ENCODE measurements at places on chromosomes 4 and X. TPM values are rescaled to one million over a fixed set of nuclear protein-coding genes. Genes with fewer than 3 reads are reported as not detected.

DNA sequence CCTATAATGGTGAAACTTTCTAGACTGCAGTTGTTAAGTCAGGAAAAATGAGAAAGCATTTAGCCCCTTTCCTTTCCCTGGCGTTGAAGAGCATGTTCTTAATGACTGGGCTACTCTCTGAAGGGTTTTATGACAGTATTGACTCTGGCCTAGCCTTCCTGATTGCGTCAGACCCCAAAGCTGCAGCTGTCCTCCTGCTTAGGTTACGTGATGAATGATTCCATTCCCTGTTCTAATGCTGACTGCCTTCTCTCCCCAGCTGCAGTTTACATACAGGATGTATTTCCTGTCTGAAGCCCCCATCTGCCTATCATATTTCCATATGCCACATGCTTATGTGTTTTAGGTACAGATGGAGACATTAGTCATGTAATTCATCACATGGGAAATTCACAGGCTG is 105.8 kb upstream of the EGFL6 start:
- peaks cover 27% of the 10 kb centered on the region for H3K27me3 ChIP-seq
- no peak overlapping the region for H3K4me3 ChIP-seq
- peak; percentile 17 for DNase-seq
- H3K4me1 ChIP-seq: no peaks in the 10 kb centered on the region

The DKC1 gene
- 20.1 TPM for total RNA-seq

DNA sequence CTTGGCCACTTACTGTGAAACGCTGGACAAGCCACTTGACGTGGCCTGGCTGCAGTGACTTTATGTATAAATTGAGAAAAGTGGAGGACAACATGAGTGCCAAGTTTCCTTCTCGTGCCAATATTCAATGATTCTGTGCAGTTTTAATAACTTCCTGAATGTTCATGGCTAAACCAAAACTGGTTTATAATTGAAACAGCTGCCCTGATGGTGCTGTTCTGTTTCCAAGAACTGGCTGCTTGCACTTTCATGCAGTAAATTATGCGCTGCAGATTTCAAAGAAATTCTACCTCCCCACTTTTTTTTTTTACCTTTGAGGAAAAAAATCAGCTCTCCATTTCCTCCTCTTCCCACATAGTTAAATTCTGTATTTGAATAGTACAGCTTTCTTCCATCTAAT is 205.2 kb upstream of the CASK start:
- H3K4me1 ChIP-seq: no peaks in the 10 kb centered on the region
- no peak for DNase-seq
- peaks cover 2% of the 10 kb centered on the region for H3K27me3 ChIP-seq
- H3K4me3 ChIP-seq: no peak overlapping the region
- no peaks in the 10 kb centered on the region for H3K36me3 ChIP-seq
- H3K27ac ChIP-seq: no peak overlapping the region

GRCh38 chr4:76441881-76442280 is 6.9 kb downstream of the SHROOM3 start:
- no peaks in the 10 kb centered on the region for H3K36me3 ChIP-seq
- no peak overlapping the region for H3K4me3 ChIP-seq
- H3K27me3 ChIP-seq: no peaks in the 10 kb centered on the region
- H3K4me1 ChIP-seq: peaks cover 8% of the 10 kb centered on the region
- DNase-seq: no peak
- no peak overlapping the region for H3K27ac ChIP-seq

GRCh38 chr4:3516061-3516835 is 16.0 kb downstream of the LRPAP1 start:
- H3K4me1 ChIP-seq: peaks cover 11% of the 10 kb centered on the region
- no peak overlapping the region for H3K27ac ChIP-seq
- H3K36me3 ChIP-seq: peaks cover 100% of the 10 kb centered on the region

DNA sequence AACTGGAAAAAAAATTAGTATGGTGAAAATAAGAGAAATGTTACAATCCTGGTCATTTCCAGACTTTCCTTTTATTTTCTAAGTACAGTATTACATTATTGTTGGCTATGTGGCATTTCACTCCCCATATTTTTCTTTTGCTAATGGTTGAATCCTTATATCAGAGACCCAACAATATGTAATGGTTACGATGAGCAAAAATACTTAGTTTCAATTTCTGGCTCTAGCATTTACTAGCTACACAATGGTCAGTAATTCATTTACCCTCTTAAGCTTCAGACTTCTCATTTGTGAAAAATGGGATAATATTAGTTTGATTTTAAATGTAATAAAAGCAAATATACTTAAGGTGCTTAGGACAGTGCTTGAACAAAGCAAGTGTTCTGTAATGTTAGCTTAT is 942.9 kb upstream of the PABPC4L start:
- H3K4me3 ChIP-seq: no peak overlapping the region
- no peaks in the 10 kb centered on the region for H3K4me1 ChIP-seq
- no peak overlapping the region for H3K27ac ChIP-seq

GRCh38 chr4:37667197-37668100 is 18.7 kb downstream of the RELL1 start:
- peak overlapping the region; percentile 33 for H3K27ac ChIP-seq
- no peak for DNase-seq
- H3K4me1 ChIP-seq: peaks cover 14% of the 10 kb centered on the region
- H3K36me3 ChIP-seq: no peaks in the 10 kb centered on the region
- H3K4me3 ChIP-seq: no peak overlapping the region
- H3K27me3 ChIP-seq: no peaks in the 10 kb centered on the region

The SYN1 gene
- total RNA-seq: 37.2 TPM

The FSTL5 gene
- total RNA-seq: 31.6 TPM

GRCh38 chr4:55397520-55398321 is 2.0 kb downstream of the TMEM165 start:
- H3K4me3 ChIP-seq: peak overlapping the region; percentile 63
- H3K36me3 ChIP-seq: no peaks in the 10 kb centered on the region
- no peaks in the 10 kb centered on the region for H3K27me3 ChIP-seq
- peak overlapping the region; percentile 84 for H3K27ac ChIP-seq

- no peak for DNase-seq
- H3K4me1 ChIP-seq: no peaks in the 10 kb centered on the region
- no peaks in the 10 kb centered on the region for H3K36me3 ChIP-seq
- peaks cover 10% of the 10 kb centered on the region for H3K27me3 ChIP-seq
Measured at GRCh38 chrX:20481632-20482031, 214.9 kb upstream of the RPS6KA3 start.

DNA sequence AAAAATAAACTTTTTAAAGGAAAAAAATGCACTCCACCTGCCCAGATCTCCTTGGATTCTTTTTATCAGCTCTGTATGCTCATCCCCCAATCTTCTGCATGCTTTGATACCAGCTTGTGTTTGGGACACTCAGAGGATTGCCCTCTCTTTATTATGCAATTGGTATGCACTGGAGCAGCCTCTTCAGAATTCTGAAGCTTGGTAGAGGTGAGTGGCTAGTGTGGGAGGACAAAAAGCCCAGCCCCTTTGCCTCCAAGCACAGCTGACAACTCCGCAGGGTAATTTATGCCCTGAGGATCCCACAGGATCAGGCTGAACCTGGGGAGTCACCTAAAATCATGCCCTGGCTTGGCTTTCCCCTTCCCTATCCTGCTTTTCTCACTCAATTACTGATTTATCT is 16.7 kb downstream of the IL21 start:
- H3K27me3 ChIP-seq: no peaks in the 10 kb centered on the region
- H3K4me1 ChIP-seq: no peaks in the 10 kb centered on the region
- no peak overlapping the region for H3K4me3 ChIP-seq
- H3K36me3 ChIP-seq: no peaks in the 10 kb centered on the region
